ENCODE measurements at places on chromosomes 5 and 9. TPM values are rescaled to one million over a fixed set of nuclear protein-coding genes. Genes with fewer than 3 reads are reported as not detected.

DNA sequence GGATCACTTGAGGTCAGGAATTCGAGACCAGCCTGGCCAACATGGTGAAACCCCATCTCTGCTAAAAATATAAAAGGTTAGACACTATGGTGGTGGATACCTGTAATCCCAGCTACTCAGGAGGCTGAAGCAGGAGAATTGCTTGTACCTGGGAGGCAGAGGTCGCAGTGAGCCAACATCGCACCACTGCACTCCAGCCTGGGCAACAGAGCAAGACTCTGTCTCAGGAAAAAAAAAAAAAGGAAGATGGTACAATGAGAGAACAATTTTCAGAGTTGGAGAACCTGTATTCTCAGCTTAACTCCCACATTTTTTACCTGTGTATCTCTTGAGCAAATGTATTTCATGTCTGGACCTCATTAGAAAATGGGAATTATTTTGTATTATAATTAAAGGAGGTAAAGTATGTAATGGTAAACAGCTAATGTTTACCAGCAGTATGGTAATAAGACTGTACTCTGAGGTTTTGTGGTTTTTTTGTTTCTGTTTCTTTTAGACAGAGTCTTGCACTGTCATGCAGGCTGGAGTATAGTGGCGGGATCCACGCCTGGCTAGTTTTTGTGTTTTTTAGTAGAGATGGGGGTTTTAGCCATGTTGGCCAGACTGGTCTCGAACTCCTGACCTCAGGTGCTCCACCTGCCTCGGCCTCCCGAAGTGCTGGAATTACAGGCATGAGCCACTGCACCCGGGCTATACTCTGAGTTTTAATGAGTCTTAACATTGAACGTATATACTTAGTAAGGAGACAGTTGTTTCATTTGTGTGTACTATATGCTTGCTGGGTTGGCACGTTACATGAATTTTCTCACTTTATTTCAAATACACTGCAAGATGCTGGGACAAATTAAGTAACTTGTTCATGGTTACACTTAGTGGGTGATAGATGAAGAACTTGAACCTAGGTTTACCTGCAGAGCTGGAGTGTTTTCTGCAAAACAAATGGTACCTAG, 16.2 kb downstream of the UHRF2 start:
- no peak for DNase-seq

Gene GMCL2
- total RNA-seq = not detected

DNA sequence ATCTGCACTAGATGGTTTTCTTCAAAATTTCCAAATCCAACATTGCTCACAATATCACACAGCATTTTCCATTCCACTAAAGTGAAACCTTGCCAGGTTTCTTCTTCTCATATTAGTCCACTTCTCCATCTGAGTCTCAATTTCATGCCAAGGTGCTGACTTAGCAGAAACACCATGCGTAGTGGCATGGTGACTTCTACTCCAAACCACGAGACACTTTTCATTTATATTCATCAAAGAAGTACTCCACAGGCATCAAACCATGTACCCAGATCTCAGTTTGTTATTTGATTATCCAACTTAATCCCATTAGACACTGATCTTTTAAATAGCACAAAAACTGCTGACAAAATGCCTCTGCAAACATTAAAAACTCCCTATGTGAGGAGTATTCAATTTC, 233.4 kb upstream of the ITGA1 start:
- DNase-seq = no peak

GRCh38 chr5:14665101-14665822, 744 bp downstream of the OTULIN start:
- peak; percentile 83 for DNase-seq

Gene FLT4
- total RNA-seq = 6.0 TPM

- DNase-seq = no peak
Measured at GRCh38 chr5:120151825-120152224, 312.3 kb upstream of the PRR16 start.
